ENCODE measurements at places on chromosomes 7 and 10. TPM values are rescaled to one million over a fixed set of nuclear protein-coding genes. Genes with fewer than 3 reads are reported as not detected.

The IFIT1B gene
- total RNA-seq: not detected

The LRRC18 gene
- total RNA-seq: not detected

The FLNC gene
- 417 TPM for total RNA-seq

The CADPS2 gene
- total RNA-seq: 14.4 TPM

The CCDC172 gene
- total RNA-seq: not detected

The NKX1-2 gene
- not detected for total RNA-seq

The RNF148 gene
- 0.28 TPM for total RNA-seq

The HOXA11 gene
- under 0.01 TPM for total RNA-seq

The SEMA3A gene
- total RNA-seq: 81.9 TPM

The CNPY1 gene
- total RNA-seq: not detected
